SHP77 treated with DMSO at 0.1 percent for 48 hours (cell line): ENCODE measurements at places on chromosomes 5 and 9.

- peak; percentile 68 for DNase-seq
These were observed 61.8 kb downstream of the SPATA31C2 start for GRCh38 chr9:88076286-88077070.

- DNase-seq, result no peak
These were observed 464.5 kb downstream of the CSNK1G3 start for GRCh38 chr5:123976379-123977033.

- DNase-seq, result no peak
These were observed 89.7 kb downstream of the ZNF366 start for GRCh38 chr5:72417333-72418062.

- no peak for DNase-seq
These were observed 10.8 kb downstream of the TNFSF8 start for GRCh38 chr9:114919611-114920010.

DNA sequence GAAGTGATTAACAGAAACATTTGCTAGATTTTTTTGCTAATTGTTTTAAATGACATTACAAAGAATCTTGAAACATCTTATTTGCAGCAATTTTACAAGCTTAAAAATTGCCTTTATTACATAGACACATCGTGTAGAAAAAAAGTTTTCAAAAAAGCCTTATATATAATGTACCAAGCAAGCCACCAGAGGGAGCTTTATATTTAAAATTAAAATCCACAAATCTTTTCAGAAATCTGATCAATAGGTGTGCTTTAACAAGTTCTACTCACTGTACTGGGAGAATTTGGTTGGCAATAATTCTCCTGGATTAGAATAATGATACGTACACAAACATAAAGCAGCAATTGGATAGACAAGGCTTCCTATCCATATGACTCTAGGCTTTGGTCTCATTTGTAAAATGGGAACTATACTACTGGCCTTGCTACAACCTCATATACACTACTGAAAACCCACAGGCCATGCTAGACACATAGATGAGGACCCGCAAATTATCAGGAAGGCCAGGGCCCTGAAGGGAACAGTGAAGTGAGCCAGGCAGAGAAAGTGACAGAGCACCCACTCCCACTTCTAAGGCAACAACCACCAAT lies 4.8 kb downstream of the PSMB7 start:
- DNase-seq, result no peak

DNA sequence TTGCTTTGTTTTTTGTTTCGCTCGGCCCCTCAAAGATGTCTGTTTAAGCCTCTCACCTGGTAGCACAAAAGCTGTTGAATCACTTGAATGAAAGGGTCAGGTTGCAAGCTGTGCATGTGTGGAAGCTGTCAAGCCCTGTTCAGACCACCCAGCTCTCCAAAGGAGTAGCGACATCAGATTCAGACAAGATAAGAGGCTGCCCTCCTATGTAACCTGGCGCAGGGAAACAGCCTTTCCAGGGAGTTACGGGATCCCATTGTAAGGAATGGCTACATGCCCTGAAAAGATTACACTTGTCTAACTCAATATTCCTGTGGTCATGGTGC lies 2.9 kb downstream of the FREM1 start:
- no peak for DNase-seq

GRCh38 chr9:21576331-21577189 lies 94.4 kb upstream of the IFNE start:
- no peak for DNase-seq

- no peak for DNase-seq
These were observed 32.3 kb downstream of the ACOT12 start for GRCh38 chr5:81361600-81361999.

- no peak for DNase-seq
These were observed 63.4 kb downstream of the RAPGEF1 start for GRCh38 chr9:131676431-131676972.

- DNase-seq, result no peak
These were observed 354.9 kb downstream of the DIRAS2 start for GRCh38 chr9:90287567-90288274.

DNA sequence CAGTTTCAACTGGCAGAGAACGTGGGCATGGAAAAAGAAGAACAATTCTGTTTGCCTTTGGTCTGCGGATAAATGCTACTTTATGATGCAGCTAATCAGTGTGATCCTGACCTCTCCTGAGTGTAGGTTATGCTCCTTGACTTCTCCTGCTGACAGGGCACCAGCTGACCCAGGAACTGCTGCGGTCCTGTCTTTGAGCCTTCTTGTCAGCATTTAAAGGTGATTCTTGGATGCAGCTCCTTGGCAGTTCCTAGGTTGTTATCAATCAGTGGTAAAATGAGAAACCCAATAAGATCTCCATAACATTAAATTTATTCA lies 150.3 kb upstream of the FGF10 start:
- no peak for DNase-seq

- no peak for DNase-seq
These were observed 265.2 kb downstream of the DMAC1 start for GRCh38 chr9:7534211-7534935.

DNA sequence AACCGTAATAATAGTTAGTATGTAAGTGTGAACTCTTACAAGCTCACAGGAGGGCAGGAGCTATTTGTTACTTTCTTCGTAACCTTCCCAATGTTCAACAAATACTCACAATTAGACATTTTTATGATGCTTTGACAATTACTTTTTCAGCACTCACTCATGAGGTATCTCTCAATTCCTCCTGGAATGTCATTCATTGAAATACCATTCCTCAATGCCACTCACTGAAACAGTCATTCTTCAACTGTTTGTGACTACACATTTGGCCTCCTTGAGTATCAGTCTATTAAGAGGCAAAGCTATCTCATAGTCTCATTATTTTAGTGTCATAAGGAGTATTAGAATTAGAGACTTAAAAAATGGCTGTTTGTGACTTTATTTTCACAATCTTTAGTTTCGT lies 734.1 kb upstream of the DMAC1 start:
- DNase-seq, result no peak

DNA sequence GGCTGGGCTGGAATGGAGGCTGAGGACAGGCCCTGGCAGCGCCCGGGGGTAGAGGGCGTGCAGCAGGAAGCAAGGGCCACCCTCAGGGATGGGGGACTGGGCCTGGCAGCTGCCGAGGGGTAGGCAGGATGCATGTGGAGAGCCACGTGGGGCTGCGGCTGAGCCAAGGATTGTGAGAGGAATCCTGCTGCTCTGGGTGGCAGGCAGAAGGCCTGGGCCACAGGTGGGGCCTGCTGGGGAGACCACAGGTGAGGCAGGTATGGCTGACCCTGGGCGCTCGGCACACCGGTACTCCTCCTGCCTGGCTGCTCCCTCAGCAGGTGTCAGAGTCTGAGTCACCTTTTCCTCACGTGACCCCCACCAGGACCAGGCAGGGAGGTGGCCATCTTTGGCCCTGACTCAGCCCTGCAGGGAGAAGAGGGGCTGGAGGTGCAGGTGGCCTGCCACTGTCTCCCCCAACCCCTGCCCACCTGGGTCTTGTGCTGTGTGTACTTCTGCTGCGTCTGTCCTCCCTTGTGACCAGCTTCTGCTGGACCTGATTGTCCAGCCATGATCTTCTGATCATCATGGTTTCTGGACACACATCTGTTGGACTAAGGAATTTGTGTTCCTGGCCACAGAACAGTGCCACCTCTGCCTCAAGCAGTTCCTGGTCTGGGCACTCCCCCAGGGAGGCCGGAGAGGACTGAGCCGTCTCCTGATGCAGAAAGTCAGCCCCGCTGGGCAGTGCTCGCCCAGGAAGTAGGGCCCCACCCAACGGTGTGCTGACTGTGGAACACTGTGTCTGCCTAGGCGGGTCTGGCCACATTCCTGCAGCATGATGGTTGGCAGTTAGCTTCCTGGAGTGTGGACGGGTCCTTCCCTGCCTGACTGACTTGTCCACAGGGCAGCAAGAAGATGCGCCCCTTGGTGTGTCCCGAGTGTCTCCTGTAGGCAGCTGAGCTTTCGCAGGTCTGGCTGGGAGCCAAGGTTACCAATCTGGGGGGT lies 6.4 kb downstream of the ARRDC1 start:
- DNase-seq, result no peak

- DNase-seq, result peak; percentile 42
These were observed 101.5 kb upstream of the BOD1 start for GRCh38 chr5:173717959-173718358.

DNA sequence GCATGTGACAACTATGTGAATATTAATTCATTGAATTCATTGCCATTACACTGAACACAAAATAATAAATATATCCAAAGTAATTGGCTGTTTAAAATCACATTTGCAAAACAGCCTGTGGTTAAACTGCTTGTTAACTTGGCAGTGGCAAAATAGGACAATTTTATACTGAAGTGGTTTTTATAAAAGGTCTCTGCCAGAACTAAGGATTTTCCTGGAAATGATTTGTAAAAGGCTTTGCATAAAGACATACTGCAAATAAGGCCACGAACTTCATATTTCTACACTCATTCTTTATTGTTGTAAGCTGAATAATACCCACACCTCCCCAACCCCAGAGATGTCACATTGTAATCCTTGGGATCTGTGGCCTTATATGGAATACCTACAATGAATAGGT lies 370.3 kb upstream of the RGMB start:
- DNase-seq, result no peak

- DNase-seq, result no peak
These were observed 122.1 kb downstream of the GABRG2 start for GRCh38 chr5:162189719-162190118.

DNA sequence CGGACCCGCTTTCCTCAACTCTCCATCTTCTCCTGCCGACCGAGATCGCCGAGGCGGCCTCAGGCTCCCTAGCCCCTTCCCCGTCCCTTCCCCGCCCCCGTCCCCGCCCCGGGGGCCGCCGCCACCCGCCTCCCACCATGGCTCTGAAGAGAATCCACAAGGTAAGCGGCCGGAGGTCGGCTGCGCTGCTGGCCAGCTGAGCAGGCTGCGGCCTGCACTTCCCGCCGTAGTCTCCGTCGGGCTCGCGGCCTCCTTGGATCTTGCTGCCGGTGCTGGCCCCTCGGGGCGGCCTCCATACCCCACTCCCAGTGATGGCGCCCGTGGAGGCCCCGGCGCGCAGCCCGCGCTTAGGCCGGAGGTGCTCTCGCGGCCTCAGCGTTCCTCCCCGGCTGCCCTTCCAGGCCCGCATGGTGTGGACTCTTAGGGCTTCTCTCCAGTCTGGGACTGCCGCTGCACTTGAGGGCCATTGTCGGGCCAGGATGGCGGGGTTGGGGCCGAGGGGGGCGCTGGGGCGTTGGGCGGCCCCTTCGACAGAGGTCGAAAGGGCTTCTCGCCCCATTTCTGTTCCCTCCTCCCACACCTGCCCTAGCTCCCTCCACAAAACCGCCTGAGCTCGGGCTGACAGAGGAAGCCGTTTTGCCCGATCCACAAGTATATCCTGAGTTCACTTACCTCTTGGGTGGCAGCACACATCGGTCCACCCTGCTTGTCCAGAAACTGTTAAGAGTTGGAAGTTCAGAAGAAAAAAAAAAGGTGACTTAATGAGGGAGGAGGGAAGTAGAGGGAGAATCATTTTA lies 714 bp downstream of the UBE2D2 start:
- DNase-seq, result no peak

DNA sequence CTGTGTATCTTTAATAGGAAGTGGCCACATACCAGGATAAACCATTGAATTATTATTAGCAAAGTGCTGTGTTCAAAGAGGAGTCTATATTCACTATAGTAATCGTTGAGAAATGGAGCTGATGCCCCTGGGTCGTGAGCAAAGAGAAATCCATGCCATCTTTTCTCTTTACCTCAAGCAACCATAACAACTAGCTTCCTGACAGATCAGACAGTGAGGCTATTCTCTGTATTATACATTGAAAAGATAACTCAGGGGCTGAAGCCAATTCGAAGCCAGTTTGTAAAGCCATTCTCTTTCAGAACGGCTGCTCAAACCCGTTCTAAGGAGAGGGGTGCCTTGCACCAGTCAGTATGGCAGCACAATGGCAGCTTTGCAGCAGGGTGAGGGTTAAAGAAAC lies 680.6 kb downstream of the SEMA5A start:
- DNase-seq, result no peak

DNA sequence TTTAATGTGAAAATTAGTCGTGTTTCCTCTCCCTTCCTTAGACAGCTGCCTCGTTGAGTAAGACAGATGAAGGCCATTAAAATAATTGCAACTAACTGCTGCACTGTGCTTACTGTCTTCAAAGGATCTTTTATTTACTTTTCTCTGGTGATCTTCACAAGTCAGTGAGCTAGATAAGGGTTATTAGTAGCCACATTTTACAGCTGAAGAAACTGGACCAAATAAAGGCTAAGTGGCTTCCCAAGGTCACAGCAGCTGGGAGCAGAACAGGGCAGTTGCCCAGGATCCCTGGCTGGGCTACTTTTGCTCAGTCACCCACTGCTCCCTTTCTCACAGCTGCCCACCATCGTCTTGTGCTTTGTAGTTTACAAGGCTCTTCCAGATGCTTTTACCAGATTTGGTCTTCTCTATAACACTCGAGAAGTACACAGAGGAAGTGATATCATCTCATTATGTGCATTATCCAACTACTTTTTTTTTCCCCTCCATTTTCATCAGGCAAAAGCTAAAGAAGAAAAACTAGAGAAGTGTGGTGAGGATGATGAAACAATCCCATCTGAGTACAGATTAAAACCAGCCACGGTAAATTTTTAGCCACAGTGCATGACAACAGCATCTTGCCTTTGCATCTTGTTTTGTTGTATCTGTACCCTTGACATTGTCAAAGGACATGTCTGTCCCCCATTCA lies 61.8 kb downstream of the ERAP1 start:
- no peak for DNase-seq

DNA sequence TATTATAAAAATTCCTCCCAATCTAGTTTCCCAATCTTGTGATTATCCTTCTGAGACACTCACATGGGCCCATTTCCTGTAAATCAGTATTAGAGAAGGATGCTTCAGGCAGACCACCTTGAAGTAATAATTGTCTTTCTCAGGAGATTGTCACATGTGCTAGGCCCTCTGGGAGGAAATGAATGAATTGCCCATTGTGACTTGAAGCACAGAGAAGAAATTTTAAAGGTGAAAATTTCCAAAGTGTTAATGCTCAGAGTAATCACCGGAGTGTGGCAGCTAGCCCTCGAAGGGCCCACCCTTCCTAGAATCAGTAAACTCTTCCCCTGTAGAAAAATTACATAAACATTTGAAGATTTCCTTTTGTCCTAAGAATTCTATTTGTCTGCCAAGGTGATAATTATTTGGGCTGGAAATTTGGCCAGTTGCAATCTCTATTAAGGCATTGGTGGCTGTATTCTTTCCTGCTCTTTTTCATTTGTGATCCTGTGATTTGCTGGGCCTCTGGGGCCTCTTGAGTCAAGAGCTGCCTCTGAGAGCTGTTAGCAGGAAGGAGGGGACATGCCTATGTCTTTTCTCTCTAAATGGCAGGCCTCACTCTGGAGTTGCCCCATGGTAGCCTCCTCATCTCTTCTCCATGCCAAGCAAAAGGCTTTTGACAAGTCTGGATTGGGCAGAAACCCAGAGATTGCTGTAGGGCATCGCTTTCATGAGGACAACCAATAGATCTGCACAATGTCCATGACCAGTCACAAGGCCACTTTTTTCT lies 371.5 kb upstream of the ACTBL2 start:
- DNase-seq, result no peak
